ENCODE measurements at places on chromosomes 4 and X. TPM values are rescaled to one million over a fixed set of nuclear protein-coding genes. Genes with fewer than 3 reads are reported as not detected.

The RS1 gene
- 39.0 TPM for total RNA-seq

The ZNF630 gene
- 12.4 TPM for total RNA-seq

The MAGED4 gene
- total RNA-seq = 77.3 TPM

The HPGD gene
- total RNA-seq = 11.9 TPM

The DUX4 gene
- not detected for total RNA-seq

The VSIG4 gene
- total RNA-seq = 10.9 TPM

The CFI gene
- total RNA-seq = 44.0 TPM

The RBBP7 gene
- 91.7 TPM for total RNA-seq

The RAI2 gene
- 3.8 TPM for total RNA-seq

The USP26 gene
- not detected for total RNA-seq

The BEND4 gene
- 5.5 TPM for total RNA-seq

The PTTG2 gene
- 1.5 TPM for total RNA-seq

The PHKA1 gene
- total RNA-seq = 8.4 TPM

The CSN1S1 gene
- not detected for total RNA-seq

The DRD5 gene
- 1.4 TPM for total RNA-seq

The SMIM43 gene
- total RNA-seq = 3.2 TPM

The SSX2 gene
- total RNA-seq = not detected

The ACOX3 gene
- total RNA-seq = 56.1 TPM

The ARAP2 gene
- total RNA-seq = 8.7 TPM

The GYPE gene
- 2.6 TPM for total RNA-seq

The GYG2 gene
- total RNA-seq = 10.5 TPM

The RAB9B gene
- 18.5 TPM for total RNA-seq

The TMLHE gene
- 36.7 TPM for total RNA-seq
